ENCODE measurements at places on chromosomes 16 and 17.
A peak's percentile ranks its signal among the peaks of the same experiment; 100 is the strongest.

- no peak for DNase-seq
Observed at GRCh38 chr17:3800362-3801271, at the start of gene ITGAE. ITGAE (minus strand) TSS chr17:3801188; CDS start chr17:3801144, 44 bp downstream.

DNA sequence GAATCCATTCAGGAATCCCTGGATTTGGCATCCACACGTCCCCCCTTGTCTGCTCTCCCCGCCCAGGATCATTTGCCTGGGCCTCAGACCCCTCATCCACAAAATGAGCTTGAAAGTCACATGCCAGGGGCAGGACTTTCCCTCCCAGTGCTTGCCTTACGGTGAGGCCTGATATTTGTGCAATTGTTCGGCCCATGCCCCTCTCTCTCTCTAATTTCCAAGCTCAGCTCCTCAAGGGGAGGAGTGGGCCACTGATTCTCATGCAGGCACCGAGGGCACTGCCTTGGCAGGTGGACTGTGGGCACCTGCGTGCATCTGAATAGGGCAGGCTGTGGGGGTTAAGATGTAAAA is 267.2 kb upstream of the FOXF1 start:
- DNase-seq: no peak

- DNase-seq: no peak
Observed at GRCh38 chr17:71464751-71465150, 656.1 kb upstream of the SOX9 start.

DNA sequence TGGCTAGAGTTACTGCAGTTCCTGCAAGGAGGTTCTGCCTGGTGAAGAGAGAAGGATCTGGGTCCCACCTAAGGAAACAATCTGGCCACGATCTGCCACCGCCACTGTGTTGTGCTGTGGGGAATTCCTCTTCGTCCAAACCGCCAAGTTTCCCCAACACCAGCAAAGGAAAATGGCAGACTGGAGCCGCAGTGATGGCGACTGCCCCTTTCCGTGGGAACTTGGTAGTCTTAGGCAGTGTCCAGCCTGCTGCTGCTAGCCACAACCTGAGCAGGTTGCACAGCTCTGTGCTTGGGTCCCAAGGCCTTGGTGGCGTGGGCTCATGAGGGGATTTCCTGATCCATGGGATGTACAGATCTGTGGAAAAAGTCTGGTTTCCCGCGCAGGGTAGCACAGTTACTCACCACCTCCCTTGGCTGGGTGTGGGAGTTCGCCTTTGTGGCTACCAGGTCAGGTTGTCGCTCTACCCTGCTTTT is 28.6 kb downstream of the NFATC3 start:
- no peak for DNase-seq

GRCh38 chr17:10172241-10172741 is 26.1 kb downstream of the GAS7 start:
- no peak for DNase-seq

- no peak for DNase-seq
Observed at GRCh38 chr16:1105888-1106620, 10.0 kb upstream of the C1QTNF8 start.

- no peak for DNase-seq
Observed at GRCh38 chr17:65794572-65794971, 233.1 kb upstream of the AXIN2 start.

DNA sequence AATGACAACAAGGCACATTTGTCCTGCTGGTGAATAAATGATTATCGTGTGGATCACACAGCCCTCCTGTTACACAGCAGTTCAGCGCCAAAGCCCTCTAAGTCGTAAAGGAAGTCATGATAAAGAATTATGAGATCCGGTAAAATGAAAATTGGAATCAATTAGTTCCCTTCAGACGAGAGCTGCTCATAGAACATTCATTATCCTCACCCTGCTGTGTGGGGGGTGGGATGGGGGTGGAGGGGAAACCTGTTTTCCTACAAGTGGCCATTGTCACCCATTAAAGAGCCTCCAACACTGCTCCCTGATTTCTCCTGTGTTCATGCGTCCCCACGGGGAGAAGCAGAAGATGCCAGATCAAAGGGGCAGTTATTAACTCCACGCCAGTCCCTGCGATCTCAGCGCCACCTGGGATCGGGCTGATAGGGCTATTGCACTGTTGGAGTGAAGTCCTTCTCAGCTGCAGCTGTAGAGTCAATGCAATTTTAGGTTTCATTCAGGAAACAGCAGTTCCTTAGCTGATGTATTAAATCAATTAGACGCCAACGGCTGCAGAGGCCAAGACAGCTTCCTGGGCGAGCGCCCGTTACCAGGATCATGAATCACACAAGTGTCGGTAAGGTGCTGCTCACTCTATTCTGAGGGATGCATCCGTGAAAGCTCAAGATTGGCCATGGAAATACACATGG is 19.2 kb upstream of the CACNG4 start:
- DNase-seq: peak; percentile 66

DNA sequence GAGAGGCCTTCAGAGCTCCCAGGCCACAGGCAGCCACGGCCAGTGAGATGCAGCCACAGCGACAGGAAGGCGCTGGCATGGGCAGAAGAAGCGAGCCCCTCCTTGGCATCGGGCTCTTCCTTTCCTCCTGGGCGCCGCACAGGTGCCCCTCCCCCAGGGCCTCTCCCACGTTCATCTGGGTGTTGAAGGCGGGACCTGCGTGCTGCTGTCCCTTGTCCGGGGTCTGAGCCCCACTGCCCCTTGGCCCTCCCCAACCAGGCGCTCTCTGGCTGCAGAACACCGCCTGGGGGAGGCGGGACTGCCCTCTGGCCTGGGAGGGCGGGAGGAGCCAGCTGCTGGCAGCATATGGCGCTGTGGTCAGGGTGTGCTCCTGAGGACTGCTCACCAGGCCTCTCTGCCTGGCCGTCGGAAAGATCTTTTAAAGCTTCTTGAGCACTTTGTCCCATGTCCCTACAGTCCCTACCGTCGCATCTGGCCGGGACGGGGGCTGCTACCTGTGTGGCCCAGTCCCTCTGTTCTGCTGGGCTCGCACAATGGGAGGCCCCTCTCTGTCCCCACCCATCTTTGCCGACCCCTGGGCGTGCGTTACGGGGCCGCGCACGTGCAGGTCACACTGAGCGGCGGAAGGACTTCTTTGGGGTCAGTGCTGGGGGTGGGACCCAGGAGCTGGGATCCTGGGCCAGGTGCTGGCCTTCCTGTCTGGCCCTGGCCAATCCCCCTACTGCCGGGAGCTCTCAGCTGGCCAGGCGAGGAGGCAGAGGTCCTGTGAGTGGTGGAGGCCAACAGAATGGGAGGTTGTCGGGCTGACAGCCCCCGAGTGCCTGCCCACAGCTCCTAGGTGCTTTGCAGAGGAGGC is 1.7 kb downstream of the SLC25A10 start:
- no peak for DNase-seq

- no peak for DNase-seq
Observed at GRCh38 chr16:89422905-89423630, 67.3 kb downstream of the ANKRD11 start.

- no peak for DNase-seq
Observed at GRCh38 chr16:26642047-26642664, 424.6 kb upstream of the C16orf82 start.

DNA sequence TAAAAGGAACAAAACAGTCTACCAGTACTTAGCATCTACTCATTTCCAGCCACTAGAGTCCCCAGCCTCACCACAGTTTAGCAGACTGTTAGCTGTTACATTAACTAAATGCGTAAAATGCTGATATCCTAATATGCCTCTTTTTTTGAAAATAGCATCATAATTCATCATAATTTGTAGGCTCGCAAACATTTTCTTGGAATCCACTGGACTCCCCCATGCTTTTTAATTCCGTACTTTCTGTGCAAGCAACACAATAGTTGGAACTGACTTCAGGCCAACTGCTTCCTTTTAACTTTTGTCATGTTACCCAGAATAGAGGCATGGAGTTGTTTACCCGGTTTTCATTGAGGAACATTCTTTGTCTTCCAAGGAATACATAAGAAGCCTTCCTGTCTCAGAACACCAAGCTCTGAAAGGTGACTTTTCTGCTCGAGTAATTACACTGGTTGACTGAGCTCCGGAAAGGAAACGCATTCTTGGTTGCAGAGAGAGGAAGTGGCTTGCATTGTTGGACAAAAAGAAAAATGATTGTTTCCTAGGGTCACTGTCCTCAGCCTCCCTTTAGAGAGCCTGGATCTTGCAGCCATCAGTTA is 30.9 kb upstream of the SEC14L1 start:
- no peak for DNase-seq

- DNase-seq: peak; percentile 73
Observed at GRCh38 chr16:30184891-30185682, 1.7 kb downstream of the CORO1A start.

DNA sequence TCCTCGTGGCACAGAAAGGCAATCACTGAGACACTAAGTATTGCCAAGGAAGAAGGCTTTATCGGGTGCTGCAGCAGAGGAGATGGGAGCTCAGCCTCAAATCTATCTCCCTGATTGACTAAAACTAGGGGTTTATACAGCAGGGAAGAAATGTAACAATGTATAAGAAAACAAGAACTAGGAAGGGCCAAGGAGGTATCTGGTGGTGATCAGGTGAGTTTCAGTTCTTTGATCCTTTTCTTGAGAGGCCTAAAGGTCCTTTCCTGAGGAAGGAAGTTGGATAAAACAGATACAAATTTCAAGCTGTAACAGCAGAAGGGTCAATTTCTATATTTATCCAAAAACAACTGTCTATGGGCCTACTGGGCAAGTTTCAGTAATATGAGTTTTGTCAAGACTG is 212.4 kb downstream of the COPRS start:
- DNase-seq: no peak

DNA sequence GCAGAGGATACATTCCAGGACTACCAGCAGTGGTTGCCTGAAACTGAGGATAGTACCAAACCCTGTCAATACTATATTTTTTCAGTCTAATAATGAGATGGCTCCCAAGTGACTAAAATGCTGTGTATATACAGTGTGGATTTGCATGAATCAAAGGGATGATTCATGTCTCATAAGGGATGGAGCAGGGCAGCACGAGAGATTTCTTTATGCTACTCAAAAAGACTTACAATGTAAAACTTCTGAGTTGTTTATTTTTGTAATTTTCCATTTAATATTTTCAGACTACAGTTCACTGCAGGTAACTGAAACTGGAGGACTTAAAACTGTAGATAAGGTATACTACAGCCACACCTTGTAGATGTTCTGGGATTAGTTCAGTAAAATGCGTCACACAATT is 674.7 kb upstream of the SALL1 start:
- DNase-seq: no peak

DNA sequence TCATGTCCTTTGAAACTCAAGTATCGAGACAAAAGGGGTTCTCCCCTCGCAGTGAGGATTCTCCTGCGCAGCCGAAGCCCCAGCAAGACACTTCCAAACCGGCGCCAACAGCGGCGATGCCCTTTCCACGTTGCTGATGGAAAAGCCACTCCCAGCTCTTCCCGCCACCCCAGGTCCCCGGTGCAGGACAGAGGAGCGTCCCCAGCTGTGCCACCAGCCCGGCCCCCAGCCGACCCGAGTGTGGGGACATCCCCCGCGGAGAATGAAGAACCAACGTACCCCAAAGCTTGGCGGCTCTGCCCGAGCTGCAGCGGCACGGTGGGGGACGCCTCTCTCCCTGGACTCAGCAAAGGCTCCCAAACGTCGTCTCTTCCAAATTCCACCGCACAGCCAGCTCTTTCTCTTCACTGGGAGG is 573 bp downstream of the CHST6 start:
- DNase-seq: no peak

DNA sequence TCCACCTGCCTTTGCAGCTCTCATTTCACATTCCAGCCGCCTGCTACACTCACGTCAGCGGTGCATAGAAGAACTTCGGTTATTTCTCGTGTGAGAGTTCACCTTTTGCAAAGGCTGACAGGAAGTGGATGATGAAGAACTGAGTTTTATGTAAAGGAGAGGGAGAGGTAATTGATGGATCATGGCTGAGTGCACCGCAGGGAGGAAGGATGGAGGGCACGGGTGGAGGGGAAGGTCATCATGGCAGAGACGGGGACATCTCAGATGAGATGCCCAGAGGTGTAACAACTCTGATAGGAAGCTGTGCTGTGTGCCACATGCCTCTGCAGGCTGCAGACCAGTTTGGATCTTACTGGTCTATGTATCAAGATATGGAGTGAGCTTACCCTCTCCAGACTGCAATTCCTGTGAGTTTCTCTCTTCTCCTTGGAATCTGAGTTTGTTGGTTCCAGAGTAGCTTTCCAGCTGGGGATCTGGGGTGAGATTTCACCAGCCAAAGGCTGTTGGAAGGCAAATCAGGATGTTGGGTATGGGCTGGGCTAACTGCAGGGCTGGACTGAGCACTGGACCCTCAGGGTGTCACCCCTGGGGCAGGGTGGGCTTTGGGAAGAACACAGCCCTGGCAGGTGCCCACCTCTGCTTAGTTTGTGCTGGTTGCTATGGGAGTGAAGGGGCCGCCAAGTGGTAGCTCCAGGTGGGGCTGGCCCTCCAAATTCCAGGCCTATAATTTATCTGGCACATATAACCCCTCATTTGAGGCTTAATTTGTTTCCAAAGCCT is 777.0 kb downstream of the KCNJ18 start:
- no peak for DNase-seq

DNA sequence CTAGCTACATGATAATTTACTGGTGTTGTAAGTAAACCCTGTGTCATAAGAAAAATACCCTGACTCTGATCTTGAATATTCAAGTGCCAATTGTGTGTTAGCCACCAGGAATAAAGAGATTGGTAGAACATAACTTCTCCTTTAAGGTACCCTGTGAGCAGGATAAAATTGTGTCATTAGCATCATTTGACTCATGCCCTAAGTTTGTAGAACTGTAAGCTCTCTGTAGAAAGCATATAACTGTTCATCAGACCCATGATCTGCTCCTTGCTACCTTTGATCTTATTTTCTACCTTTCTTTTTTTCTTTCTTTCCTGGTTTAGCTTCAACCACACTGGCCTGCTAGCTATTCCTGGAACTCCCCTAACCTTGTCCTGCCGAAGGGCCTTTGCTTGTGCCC is 35.8 kb downstream of the PTRH2 start:
- no peak for DNase-seq

DNA sequence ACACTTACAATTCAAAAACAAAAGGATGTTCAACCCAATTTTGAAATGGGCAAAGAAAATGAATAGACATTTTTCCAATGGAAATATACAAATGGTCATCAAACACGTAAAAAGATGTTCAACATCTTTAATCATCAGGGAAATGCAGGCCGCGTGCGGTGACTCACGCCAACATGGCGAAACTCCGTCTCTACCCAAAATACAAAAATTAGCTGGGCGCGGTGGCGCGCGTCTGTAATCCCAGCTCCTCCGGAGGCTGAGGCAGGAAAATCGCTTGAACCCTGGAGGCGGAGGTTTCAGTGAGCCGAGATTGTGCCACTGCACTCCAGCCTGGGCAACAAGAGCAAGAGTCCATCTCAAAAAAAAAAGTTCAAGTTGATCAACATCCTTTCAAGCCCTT is 1.8 kb upstream of the CLUAP1 start:
- peak; percentile 33 for DNase-seq

DNA sequence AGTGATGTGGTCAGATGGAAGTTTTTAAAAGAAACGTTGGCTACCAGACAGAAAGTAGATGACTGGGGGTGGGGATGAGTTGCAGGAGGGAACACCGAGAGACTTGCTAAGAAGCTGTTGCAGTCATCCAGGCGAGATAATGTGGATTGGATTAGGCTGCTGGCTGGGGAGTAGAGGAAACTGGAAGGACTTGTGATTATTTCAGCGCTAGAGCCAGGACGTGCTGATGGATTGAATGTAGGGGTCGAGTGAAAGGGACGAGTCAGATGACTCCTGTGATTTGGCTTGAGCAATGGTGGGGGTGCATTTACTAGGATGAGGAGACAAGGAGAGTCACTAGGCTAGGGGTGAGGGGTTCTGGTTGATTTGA is 88.5 kb downstream of the CLEC16A start:
- no peak for DNase-seq

GRCh38 chr17:80261159-80261894 is 675 bp downstream of the RNF213 start:
- no peak for DNase-seq

- DNase-seq: no peak
Observed at GRCh38 chr17:43772877-43773648, 5.7 kb downstream of the DUSP3 start.

Data from cardiac septum (tissue), 1 donor.